Pancreas (tissue), 10 donors: ENCODE measurements at places on chromosomes 5 and 9.

DNA sequence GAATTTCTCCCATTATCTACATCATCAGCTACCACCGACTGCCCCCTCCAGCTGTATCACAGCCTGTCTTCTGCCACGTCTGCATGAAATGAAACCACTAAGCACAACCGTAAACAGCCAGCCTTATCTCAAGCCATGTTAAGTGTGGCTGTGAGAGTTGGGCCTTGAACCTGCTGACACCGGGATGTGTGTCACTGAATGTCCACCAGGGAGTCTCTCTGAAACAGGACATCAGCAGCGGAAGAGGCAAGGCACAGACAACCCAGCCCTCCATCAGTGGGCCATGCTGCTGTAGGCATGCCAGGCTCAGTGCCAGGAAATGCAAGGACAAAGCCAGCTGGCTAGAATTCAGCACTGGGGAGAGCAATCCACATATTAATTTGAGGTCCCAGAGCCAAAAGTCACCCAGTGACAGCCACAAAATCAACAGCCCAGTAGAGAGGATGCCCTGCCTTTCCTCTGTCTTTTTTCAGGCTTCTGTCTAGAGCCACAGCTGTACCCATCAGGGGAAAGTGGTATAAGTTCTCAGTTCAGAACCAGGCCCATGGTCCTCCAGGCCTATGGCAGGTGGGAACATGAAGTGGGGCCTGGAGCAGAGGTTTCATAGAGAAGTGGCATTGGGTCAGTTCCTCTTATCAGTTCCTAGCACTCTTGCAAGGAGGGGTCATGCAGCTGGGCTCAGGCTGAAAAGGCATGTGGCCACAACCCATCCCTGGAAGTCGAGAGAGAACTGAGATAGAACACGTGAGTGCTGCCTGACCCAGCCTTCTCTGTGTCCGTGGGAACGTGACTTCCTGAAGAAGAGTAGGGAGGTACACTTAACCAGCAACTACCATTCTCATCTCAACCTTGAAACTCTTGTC, 199.4 kb downstream of the ESM1 start:
- peak; percentile 51 for DNase-seq

GRCh38 chr5:142322747-142323479, 1.9 kb downstream of the SPRY4 start:
- DNase-seq = no peak

DNA sequence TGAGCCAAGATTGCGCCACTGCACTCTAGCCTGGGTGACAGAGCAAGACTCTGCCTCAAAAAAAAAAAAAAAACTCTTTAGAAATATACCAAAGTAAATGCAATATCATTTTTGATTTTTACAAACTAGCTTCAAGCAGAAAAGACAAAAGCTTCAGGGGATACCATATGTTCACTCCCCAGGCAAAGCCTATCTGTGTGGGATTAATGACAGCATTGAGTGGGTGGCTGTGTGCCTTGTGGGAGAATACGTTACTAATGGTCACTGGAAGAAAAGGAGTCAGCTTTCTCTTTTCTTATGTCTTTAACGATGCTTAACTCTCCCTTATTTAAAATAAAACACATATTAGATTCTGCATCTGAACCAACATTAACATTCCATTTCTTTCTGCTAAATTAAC, 1.9 kb downstream of the PCA3 start:
- DNase-seq = no peak

DNA sequence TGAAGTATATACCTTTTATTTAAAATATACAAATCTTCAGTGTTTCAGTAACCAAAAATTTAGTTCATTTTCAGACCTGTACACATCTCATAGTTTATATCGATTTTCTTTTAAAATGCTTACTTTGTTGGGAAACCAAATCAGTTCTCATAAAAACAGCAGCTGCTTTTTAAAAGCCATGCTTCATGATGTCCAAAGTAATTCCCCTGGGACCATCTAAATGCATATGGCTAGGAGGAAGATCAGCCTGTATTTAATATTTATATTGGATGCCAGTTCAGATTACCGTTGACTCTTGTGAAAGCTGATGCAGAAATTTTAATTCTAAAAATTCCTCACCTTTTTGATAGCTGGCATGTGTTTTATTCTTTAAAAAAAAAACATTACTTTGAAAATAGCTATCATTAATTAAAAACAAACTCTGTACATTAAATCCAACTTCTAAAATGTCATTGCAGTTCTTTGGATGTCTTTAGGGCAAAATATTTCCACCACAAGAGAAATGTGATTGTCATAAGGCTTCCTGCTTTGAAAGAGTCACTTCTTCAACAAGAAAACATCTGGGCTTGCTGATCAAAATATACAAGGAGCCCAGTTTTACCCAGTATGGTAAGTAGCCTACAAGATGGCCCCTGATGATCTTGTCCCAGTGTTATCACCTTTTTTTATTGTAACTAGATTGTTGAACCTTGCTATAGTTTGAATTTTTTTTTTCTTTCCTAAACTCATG, 1242.9 kb upstream of the CDH6 start:
- DNase-seq = no peak

GRCh38 chr5:158410976-158411375, 552.0 kb upstream of the CLINT1 start:
- DNase-seq = no peak

DNA sequence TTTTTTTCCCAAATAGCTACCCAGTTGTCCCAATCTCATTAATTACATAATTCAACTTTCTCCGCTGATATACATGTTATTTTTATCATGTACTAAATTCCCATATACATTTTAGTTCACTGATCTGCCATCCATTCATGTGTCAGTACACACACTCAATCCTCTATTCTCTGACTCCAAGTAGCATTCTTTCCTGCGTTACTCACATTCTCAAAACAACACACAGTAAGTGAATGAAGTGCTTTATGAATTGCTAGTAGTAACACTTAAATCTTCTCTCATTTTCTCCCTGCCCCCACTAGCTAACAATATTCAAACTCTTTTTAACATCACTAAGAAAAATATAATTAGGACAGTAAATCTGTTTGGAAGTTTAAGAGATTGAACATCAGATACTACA, 8.9 kb downstream of the ZNF366 start:
- no peak for DNase-seq

DNA sequence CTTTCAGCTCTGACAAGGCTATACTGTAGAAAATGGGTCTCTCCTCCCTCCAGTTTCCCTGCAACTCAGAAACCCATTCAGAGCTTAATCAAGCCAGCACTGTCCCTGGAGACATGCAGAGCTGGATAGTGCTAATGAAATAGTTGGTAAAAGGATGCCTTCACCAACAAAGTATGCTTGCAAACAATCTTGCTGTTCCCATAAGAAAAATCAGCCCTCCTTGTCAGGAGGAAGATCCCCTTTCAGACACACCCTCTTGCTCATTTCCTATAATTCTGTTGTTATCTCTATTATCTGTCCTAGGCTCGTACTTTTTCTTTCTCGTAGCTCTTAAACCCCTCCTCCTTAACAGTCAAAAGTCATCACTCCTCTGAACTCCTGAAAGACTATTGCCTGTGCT, 9.9 kb upstream of the OSMR start:
- no peak for DNase-seq

DNA sequence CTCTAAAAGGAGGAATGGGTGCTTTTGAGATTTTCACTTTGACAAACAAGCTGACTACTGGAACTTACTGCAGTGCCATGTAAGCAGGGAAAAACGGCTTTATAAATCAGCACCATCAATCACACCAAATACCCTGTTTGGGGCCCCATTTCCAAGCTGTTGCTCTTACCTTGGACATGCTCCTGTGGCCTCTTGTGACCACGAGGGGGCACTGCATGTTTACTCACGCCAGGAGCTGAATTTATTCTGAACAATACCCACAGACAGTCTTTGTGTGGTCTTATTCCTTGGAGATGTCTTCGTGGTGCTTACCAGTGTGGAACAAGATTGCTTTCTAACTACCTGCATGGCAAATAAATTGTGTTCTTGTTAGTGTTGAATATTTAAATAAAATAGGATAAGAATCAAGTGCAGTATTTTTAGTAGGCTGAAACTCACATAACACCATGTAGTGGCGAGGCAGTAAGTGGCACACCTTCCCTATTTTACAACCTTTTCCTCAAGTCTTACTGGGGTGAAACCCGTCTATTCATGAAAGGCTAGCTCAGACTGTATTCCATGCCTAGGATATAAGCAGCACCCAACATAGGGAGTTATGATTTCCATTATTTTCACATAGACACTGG, 155.5 kb upstream of the NMUR2 start:
- DNase-seq = peak; percentile 68

DNA sequence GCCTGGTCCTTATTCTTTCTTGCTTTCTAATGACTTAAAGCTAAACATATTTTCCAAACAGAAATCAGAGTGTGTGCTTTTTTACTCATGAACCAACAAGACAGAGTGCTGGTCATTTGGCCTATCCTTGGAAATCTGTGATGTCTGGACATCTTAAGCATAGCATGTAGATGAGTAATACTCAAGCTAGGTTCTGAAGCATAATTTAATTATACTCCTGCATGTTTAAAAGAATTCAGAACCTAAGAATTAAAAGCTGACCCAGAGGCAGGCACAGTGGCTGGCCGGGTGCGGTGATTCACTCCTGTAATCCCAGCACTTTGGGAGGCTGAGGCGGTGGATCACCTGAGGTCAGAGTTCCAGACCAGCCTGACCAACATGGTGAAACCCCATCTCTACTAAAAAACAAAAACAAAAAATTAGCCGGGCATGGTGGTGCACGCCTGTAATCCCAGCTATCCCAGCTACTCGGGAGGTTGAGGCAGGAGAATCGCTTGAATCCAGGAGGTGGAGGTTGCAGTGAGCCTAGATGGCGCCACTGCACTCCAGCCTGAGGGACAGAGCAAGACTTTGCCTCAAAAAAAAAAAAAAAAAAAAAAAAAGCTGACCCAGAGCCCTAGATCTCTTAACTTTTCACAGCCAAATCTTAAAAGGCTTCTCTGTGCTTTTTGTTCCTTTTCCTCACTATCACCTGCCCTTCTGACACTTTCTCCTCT, 16.2 kb upstream of the TJP2 start:
- no peak for DNase-seq

DNA sequence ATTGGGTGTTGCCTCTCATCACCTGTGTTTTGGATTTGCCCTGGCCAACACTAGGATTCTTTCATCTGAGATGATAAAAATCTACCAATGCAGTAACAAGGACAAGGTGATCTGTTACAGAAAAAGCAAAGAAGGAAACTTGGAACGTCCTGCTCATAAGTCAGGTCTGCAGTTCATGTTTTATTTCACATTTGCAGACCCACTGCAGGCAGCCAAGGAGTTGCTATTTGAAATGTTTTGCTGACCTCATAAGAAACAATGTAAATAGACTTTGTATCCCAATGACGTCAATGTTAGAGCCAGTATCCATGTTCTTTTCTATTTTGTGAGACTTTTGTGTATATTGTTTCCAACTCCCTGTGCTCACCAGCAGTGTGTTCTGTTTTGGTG, 312.9 kb downstream of the DEPDC1B start:
- no peak for DNase-seq

DNA sequence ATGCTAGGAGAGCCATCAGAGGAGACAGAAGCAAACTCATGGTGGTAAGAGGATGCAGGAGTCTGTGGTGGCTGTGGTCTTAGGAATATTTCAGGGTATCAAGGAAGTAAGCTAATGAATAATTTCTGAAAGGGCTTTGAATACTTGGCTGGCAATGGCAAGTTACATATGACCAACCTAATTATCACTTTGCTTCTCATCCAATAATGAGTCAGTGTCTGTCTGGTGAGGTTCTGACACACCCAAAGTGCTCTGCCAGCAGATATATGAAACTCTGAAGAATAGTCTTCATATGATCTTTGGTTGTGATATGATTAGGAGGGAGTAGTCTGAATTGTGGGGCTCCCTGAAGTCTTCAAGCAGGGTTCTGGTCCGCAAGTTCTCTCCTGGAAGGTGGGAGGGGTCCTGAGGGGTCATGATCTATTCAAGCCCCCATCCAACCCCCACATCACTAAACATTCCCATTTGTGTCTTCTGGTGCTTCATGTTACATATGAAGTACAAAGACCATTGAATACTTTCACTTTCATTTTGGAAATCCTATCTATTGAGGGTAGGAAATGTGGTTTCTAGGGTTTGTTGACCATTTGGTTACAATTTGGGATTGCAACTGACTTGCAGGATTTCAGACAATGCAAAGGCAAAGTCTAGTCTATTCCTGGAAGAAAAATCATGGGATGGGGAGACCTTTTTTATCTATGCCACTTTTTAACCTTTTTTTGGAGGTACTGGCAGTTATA, 199.9 kb upstream of the CDKN2B start:
- no peak for DNase-seq

DNA sequence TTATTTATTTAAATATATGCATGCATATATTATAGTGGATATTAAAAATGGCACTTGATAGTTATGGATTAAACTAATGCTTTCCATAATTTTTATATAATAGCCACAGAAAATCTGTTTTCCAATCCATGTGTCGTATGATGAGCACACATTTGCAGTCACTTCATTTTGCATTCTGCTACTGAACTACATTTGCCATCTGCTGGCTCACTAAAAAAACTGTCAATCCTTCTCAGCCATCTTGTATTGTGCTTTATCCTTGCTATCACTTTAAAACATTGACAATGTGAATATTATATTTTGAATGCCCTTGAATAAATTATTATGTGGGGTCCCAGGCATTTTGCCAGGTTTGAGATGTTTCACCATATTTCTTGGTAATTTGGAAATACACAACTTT, 586.6 kb downstream of the DNAH5 start:
- DNase-seq = no peak

GRCh38 chr5:174065528-174066197, 20.2 kb downstream of the NSG2 start:
- DNase-seq = peak; percentile 24

DNA sequence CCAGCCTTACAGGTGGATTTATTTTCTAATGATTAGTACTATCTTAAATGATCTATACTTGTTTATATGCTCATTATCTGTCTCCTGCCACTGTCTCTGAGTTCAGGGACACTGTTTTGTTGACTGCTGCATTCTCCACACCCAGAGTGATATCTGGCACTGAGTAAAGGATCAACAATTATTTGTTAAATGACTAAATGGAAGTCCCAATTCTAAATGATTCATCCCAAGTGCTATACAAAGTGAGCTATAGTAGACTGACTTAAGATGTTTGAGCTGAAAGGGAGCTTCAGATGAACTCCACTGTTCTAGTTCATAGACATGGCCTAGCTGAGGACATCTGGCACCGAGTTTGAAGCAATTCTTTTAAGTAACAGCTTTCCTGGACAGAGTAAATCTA, 40.5 kb downstream of the ITGA2 start:
- DNase-seq = no peak

GRCh38 chr5:68384936-68385594, 169.5 kb downstream of the PIK3R1 start:
- no peak for DNase-seq

GRCh38 chr5:53403758-53404157, 76.7 kb upstream of the FST start:
- no peak for DNase-seq

- no peak for DNase-seq
These were observed 17.5 kb downstream of the PALM2AKAP2 start for GRCh38 chr9:109797509-109797908.

DNA sequence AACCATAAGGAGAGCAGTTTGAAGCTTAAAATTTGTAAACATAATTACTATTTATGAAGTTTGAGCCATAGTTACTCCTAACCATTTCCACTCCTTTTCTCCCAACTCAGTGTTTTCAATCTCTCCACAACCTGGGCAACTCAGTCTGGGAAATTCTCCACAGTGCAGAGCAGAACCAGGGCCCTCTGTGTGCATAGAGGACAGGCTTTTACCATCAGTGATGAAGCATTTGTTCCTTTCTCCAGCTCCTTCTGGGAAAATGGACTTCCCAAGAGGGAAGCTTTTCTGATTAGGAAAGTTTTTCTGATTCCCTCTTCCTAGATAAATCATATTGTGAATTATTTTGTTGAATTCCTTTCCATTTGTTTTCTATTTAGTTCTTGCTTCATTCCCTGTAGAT, 132.3 kb upstream of the MPDZ start:
- no peak for DNase-seq
